ENCODE measurements at places on chromosomes 3 and 15.

GRCh38 chr3:132135628-132136333 lies 101.0 kb upstream of the CPNE4 start:
- DNase-seq: no peak

- DNase-seq: no peak
Measured at GRCh38 chr3:43394041-43394554, 107.8 kb downstream of the SNRK start.

DNA sequence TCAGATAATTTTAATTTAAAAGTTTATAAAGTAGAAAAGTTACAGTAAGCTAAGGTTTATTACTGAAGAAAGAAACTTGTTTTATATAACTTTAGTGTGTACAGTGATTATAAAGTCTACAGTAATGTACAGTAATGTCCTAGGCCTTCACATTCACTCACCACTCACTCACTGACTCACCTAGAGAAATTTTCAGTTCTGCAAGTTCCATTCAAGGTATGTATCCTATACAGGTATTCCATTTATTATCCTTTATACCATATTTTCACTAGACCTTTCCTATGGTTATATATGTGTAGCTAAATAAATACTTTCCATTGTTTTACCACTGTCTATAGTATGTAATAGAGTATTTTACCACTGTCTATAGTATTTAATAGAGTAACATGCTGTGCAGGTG lies 33.2 kb upstream of the MME start:
- no peak for DNase-seq

- no peak for DNase-seq
Measured at GRCh38 chr15:92582206-92582605, 73.4 kb downstream of the FAM174B start.

GRCh38 chr3:177890359-177890683 lies 645.9 kb upstream of the KCNMB2 start:
- no peak for DNase-seq

GRCh38 chr3:47225310-47225906 lies 57.2 kb downstream of the KIF9 start:
- peak; percentile 68 for DNase-seq

DNA sequence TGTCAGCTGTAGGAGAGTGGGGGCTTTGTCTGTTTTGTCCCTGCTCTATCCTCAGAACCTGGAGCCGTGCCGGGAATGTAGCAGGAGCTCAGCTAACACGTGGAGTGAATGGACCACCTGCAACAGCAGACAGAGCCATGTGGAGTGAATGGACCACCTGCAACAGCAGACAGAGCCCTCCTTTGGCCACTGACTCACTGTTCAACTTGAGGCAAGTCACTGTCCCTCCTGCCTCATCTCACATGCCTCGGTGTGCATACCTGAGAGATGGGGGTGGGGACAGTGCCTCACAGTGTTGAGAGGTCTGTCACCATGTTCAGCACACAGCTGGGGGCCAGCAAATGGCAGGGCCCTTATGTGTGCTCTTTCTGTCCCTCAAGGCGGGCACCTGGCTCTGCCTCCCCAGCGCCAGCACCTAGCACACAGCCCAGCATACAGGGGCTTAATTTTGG lies 27.9 kb downstream of the FEM1B start:
- no peak for DNase-seq

- no peak for DNase-seq
Measured at GRCh38 chr3:147049821-147050220, 356.5 kb downstream of the ZIC4 start.

DNA sequence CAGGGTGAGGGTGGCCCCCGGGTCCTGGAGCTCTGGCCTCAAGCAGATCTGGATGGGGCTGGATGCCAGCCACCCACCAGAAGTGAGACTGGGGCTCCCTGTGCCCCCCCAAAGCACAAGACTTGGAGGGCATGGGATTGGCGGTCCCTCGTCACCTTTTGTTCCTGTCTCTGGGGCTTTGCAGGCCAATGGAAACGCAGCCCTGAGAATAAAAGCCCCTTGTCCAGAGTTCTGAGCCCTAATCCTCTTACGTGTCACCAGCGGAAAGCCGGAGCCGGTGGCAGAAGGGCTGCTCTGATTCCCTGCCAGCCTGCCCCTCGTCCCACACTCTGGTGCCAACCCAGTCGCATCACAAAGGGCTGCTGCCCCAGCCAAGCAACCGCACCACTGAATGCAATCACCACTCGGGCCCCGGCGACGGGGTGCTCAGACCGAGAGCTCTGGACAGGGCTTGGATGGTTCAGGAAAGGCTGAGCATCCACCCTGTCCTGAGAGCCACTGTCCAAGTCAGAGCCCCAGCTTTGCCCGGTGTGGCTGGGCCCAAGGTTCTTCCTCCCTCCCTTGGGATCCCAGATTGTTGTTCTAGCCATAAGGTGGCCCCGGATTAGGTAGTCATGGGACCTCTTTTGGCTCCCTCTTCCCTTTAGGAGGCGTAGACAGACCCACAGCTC lies 22.8 kb upstream of the ELP6 start:
- peak; percentile 16 for DNase-seq

DNA sequence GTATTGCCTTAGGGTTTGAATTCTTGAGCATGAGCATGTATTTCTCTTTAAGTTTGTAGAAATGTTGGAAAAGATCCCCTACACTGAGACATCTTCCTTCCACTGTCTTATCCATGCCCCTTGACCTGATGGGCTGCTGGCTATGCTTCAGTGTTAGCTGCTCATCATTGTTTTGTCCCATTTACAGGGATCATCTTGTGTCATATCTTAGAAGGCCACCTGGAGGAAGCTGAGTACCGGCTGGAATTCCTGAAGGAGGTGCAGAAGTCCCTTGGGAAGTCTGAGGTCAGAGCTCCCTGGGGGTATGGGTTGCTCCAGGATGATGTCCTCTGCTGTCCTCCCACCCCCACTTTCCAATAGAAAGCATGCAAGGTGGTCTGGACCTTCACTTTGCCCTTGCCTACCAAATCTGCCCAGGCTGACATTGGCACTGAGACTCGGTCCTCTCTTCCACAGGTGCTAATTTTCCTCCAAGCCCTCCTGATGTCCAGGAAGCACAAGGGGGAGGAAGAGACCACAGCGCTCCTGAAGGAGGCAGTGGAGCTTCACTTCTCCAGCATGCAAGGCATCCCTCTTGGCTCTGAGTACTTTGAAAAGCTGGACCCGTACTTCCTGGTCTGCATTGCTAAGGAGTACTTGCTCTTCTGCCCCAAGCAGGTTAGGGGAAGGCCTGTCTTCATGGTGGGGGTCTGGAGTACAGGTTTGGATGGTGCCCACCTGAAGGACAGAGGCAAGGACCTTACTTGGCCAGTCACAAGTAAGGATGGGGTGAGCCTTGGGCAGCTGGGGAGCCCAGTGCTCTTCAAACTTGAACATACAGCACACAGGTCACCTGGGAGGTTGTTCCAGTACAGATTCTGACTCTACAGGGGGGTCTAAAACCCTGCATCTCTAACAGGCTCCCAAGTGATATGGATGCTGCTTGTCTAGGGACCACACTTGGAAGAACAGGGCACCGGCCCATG lies 17.7 kb downstream of the TTC21A start:
- no peak for DNase-seq

DNA sequence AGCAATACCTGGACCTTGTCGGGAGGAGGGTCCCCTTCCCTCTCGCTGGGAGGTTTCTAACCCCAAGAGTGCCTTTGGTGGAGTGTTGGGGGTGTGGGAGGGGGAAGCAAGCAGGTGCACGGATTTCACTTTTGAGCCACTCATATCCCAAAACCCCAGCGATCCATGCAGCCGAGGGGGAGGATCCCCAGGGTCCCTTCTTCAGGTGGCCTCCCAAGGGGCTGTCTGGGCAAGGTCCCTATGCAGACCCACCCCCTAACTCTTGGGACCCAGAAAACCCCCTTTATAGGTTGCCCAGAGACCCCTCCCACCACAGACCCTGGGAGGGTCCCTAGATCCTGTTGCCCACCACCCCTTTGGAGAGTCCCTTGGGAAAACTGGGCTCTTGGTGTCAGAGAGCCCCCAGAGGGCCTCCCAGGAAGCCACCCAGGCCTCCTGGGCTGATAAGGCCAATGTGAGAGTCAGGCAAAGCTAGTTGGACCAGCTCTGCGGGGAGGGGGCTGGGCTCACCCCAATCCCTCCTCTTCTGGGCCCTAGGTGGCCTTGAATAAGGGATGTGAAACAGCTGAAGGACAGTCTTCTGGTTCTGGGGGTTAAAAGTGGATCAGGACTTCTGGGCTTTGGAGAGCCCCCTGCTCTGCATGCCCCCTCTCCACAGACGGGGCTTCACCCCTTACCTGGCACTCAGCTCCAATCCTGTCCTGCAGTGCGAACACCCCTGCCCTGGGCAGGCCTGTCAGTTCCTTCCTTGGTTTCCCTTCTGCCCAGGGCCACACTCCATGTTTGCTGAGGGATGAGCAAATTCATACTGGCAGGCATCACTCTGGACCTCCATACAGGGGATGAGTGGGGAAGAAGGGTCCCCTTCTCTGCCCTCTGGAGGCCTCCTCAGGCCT lies 932 bp upstream of the PLCD1 start:
- DNase-seq: no peak

- DNase-seq: no peak
Measured at GRCh38 chr3:111541911-111542483, at the start of gene CD96. CD96 (plus strand) TSS chr3:111542197; CDS start chr3:111542249, 52 bp downstream.

GRCh38 chr3:100558233-100558632 lies 51.2 kb upstream of the ADGRG7 start:
- DNase-seq: no peak

DNA sequence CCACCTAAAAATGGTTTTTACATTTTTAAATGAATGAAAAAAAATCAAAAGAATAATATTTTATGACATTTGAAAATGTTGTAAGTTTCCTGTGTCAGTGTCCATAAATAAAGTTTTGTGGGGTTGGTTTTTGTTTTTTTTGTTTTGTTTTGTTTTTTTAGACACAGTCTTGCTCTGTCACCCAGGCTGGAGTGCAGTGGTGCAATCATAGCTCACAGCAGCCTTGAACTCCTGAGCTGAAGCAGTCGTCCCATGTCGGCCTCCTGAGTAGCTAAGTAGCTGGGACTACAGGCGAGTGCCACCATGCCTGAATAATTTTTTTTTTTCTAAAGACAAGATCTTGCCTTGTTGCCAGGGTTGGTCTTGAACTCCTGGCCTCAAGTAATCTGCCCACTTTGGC lies 2.8 kb upstream of the GLB1 start:
- DNase-seq: no peak

- no peak for DNase-seq
Measured at GRCh38 chr3:106759731-106760130, 617.5 kb upstream of the CCDC54 start.

DNA sequence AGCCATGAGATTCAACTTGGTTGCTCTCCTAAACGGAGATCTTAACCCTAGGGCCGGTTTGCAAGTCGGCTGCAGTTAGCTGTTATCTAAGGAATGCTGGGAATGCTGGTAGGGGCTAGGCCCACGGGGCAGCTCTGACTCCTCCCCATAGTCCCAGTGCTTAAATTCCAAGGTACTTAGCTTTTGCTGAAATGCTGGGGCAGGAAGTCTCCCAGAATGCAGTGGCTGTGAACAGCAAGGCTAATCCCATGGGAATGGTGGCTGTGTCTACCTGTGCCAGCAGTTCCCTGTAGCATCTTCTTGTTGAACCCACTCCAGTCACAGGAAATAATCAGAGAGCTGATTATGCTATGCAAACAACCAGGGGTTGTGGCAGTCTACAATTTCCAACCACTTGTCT lies 102.5 kb upstream of the TJP1 start:
- no peak for DNase-seq

GRCh38 chr3:51683566-51683965 lies 12.5 kb downstream of the TEX264 start:
- DNase-seq: no peak

GRCh38 chr3:165753560-165753959 lies 83.7 kb downstream of the BCHE start:
- no peak for DNase-seq

GRCh38 chr15:80342148-80342547 lies 62.0 kb upstream of the ARNT2 start:
- DNase-seq: no peak

DNA sequence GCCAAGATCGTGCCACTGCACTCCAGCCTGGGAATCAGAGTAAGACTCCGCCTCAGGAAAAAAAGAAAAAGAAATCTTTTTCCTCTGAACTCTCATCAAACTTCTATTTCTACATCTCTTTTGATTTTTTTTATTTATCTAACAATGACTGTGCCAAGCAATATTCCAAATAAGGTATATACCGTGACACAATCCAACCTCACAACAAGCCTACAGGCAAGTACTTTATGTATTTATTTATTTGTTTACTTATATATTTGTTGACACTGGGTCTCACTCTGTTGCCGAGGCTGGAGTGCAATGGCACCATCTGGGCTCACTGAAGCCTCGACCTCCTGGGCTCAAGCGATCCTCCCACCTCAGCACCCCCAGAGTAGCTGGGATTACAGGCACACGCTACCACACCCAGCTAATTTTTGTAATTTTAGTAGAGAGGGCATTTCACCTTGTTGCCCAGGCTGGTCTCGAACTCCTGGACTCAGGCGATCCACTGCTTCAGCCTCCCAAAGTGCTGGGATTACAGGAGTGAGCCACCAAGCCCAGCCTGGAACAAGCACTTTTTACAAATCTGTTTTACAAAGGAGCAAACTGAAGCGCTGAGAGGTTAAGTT lies 94.9 kb upstream of the CHD2 start:
- no peak for DNase-seq

DNA sequence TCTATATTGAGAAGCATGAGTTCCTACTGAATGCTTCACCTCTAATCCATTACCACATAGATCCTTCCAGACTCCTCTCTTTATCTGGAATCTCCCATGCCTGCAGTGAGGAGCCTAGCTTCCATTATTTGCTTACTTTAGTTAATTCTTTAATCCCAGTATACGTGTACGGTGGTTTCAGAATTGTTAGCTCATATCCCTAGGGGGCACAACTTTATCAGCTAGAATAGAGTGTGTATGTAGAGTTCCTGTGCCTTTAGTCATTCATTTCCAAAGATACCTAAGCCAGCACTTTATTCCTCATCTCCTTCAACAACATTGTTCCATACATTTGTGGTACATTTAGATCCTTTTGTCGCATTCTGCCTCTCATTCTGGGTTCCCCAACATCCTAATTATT lies 226.0 kb downstream of the TJP1 start:
- no peak for DNase-seq

DNA sequence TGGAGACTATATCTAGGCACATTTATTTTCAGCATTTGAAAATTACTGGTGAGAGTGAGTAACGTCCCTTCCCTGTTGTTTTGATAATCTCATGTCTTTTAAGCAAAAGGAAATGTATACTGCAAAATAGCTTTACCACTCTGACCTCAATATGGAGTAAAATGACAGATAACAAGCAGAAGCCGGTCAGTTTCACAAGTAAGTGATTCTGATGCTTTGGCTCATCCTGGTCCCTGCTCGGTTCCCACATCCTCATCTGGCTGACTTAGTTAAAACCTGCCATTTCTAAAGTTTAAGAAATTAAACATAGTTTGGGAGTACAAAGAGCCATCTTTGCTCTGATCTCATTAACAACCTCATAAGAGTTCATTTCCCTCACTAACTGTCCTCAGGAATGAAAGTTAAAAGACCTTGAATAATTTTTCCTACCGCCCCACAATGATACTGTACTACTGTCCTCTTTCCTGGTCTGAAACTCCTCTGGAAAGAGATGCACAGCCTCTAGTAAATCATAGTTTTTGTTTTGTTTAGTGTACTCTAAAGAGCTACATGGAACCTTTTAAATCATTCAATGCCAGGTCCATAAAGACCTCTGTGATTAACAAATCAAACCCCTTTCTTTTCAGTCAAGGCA lies 72.3 kb upstream of the ICE2 start:
- no peak for DNase-seq
